Activated CD4-positive, alpha-beta T cell treated with anti-CD3 and anti-CD28 coated beads for 48 hours (primary cell): ENCODE measurements at places on chromosomes 16 and 17.

- no peak for DNase-seq
Observed at GRCh38 chr17:6712854-6713129, 377 bp downstream of the SLC13A5 start.

DNA sequence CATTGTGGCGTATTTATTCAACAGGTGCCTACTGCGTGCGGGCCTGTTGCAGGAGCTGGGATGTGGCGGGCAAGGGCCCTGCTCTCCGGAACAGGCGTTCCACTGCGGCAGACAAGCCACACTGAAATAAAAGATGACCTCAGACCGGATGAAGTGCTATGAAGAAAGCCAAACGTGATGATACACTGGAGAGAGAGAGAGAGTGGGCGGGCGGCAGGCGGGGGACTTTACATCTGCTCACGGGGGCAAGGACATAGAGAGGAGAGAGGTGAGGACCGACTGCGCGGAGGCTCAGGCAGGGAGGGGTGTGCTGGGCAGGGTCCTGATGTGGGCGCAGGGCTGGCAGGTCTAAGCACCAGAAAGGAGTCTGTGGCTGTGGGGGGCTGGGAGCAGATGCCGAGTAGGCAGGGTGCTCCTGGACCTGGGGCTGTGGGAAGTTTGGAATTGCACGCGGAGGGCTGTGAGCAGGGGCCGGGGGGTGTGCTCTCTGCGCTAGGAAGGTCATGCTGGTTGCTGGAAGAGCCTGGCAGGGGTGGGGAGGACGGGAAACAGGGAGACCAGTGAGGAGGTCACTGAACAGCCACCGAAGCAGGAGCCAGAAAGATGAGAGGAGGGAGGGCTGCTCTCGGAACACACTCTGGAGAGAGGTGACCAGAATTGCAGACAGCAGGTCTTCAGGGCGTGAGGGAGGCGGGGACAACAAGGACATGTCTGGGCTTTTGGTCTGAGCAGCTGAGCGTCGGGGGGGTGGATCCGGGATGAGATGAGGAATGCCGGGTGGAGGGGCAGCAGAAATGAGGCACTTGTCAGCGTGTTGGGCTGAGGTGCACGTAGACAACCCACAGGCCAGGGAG is 9.9 kb downstream of the MXRA7 start:
- DNase-seq, result no peak

DNA sequence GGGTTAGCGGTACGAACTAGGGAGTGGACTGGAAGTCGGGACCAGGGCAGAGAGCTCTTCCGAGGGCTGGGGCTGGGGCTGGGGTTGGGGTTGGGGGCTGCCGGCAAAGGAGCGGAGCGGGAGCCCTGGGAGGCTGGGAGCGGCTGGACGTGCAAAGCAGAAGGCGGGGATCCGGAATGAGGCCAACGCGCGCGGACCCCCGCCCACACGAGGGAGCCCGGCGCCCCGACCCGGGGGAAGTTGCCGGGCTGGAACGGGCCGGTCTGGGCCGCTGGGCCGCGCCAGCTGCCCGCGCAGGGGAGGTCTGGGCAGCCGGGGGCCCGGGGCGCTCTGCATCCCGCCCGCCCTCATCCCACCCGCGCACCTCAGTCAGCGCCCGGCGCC is 323 bp downstream of the ST3GAL2 start:
- DNase-seq, result peak; percentile 17

DNA sequence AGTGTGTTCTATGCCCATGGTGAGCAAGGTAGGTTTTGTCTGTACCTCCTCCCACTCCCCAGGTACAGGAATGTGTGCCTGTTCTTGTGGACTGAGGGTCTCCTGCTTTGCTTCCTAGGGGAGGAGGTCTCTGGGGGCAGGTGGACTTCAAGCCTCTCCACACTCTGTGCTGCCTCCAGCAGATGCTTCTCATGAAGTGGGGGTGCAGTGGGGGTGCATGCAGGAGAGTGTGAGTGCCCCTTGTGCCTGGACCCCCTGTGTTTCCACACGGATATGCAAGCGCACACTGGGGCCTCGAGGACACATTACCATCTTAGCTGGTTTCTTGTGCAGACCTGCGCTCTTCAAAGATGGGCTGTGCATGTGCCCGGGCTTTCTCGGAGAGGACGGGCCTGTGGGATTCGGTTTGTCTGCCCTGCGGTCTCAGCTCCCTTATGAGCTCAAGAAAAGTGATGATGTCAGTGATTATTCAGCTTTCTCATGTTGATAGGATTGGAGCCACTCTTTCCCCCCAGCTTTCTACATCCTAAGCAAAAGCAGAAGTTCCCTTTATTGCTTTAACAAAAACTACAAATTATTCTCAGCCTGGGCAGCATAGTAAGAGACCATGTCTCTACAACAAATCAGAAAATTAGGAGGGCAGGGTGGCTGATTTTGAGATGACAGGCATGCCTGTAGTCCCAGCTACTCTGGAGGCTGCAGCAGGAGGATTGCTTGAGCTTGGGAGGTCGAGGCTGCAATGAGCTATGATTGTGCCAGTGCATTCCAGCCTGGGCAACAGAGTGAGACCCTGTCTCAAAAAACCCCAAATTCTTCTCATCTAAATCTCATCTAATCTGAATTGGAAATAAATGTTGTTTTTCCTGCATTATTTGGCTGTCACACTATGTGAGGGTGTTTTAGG is 86.8 kb downstream of the RPTOR start:
- no peak for DNase-seq

DNA sequence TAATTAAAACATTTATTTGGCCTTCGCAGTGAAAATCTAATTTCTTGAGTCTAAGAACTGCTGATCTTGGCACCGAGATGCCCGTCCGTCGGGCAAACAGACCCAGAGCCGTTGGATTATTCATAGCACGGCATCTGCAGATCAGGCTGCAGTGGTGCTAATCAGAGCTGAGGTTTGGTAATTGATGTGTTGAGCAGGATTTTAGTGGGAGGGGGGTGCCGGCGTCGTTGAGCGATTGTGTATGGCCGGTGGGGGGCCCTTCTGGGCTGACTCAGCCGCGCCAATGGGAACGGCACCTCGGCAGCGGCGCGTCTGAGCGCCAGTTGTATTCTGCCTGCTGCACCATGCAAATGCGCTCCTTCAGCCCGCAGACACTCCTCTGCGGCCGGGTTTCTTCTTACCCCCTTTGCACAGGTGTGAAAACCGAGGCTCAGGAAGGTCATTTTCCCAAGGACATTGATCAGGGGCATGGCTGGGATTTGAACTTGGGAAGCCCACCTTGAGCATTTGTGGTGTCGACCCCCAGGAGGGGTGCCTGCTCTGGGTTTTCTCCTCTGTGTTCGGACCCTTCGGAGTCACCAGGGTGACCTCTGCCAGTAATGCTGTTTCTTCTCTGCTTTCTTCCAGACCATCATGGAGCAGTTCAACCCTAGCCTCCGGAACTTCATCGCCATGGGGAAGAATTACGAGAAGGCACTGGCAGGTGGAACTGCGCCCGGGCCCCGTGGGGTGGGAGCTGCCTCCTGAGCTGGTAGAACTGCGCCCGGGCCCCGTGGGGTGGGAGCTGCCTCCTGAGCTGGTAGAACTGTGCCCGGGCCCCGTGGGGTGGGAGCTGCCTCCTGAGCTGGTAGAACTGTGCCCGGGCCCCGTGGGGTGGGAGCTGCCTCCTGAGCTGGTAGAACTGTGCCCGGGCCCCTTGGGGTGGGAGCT is 18.4 kb downstream of the BAIAP2 start:
- DNase-seq, result no peak

GRCh38 chr16:14013145-14013570 is 58.0 kb upstream of the MRTFB start:
- no peak for DNase-seq

- DNase-seq, result no peak
Observed at GRCh38 chr17:36859706-36860105, 77.6 kb upstream of the LHX1 start.

DNA sequence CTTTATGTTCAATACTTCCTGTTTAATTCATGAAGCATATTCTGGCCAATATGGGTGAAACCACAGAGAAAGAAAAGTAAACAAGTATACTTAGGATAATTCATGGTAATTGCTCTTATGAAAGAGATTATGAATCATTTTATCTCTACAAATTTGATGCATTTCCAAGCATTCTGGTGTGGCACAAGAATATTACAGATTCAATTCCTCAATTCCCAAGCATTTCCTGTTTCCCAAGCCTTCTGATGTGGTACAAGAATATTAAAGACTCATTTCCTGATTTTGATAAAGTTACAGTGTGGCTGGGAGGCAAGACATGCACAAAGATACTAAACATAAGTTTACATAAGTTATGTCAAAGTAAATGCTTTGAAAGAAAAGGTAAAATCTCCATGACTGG is 126.1 kb upstream of the NUDT7 start:
- DNase-seq, result no peak

DNA sequence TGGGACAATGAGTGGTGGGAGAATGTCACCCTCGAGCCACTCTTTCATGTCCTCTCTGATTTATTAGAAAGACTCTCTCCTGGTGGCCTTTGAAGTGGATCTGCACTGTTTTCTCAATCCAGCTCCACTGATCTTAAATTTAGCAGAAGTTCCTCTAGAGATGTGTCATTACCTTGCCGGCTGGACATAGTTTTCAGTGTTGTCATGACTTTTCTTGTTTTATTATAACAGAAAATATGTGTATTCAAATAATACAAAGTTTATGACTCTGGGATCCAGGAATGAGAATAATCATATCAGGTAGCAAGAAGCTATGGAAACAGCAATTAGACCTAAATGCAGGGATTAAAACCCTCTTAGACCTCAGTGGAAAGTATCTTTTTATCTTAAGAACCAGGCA is 247.5 kb upstream of the ELAC2 start:
- no peak for DNase-seq

DNA sequence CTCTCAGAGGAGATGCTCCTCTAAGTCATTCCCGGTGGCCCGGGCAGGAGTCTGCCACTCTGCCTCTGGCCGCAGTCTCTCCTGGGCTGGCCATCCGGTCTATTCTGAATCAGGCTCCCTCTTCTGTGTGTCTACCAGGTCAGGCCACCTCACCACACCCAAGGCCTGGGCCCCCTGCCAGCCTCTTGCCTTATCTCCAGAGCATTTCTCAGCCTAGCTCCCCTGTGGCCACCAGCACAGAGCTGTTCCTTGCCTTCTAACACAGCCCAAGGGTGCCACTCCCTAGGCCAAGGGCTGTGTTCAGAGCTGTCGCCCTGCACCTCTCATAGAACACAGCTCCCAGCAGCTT is 55.3 kb downstream of the MYO18A start:
- no peak for DNase-seq

- DNase-seq, result no peak
Observed at GRCh38 chr16:29139261-29139802, 154.5 kb downstream of the LAT start.

- DNase-seq, result peak; percentile 22
Observed at GRCh38 chr16:23924128-23924527, 88.3 kb downstream of the PRKCB start.

- no peak for DNase-seq
Observed at GRCh38 chr17:83078378-83079351, 744 bp upstream of the METRNL start.

DNA sequence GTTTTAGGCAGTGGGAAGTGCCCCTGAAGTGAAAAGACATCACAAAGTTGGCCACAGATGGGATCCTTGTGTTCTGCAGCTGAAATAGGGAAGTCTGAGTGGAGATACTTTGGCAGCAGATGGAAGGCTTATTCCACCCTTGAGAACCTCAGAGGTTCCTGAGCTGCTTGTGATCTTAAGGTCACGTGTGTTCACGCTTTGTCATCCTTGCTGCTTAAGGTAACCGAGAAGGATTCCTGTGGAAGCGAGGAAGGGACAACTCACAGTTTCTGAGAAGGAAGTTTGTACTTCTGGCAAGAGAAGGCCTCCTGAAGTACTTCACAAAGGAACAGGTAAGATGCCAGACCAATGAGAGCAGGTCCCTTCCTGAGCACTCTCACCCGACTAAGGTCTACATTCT is 12.2 kb downstream of the ADAP2 start:
- DNase-seq, result no peak

GRCh38 chr16:6446370-6446769 is 886.3 kb upstream of the RBFOX1 start:
- DNase-seq, result no peak

DNA sequence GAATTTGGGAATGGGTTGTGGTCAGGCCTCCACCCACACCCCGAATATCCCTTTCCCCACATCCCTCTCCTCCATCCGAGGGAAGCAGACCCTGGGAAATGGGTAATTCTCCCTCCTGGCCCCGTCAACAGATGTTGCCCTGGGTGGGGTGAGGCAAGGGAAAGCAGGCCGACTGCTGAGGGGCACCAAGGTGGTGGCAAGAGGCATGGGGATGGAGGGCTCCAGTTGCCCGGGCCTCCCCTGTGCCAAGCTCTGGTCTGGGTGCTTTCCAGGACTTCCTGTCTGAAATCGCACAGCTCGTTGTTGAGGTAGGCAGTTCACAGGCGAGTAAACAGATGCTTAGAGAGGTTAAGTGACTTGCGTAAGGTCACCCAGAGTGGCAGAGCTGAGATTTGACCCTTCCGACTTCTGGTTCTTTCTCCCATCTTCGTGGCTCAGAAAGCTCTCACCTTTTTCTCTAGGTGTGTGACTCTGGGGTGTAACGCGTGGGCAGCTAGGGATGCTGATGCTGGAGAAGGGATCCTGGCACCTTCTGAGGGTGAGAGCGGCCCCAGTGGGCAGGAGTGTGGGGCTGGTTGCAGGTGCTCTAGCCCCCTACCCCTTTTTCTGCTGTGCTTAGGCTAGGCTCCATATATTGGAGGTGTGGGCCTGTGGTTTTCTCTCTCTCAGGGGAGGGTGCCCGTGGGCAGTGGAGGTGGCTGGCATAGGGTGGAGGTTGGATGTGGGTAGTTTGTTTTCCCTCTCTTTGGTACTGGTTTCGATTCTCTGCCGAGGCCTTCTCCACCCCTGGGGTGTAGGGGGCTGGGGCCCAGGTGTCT is 17.2 kb downstream of the RARA start:
- DNase-seq, result peak; percentile 61

GRCh38 chr17:74369221-74369620 is 1.9 kb downstream of the GPR142 start:
- peak; percentile 73 for DNase-seq

- DNase-seq, result no peak
Observed at GRCh38 chr17:45098081-45098868, 34.0 kb downstream of the PLCD3 start.

DNA sequence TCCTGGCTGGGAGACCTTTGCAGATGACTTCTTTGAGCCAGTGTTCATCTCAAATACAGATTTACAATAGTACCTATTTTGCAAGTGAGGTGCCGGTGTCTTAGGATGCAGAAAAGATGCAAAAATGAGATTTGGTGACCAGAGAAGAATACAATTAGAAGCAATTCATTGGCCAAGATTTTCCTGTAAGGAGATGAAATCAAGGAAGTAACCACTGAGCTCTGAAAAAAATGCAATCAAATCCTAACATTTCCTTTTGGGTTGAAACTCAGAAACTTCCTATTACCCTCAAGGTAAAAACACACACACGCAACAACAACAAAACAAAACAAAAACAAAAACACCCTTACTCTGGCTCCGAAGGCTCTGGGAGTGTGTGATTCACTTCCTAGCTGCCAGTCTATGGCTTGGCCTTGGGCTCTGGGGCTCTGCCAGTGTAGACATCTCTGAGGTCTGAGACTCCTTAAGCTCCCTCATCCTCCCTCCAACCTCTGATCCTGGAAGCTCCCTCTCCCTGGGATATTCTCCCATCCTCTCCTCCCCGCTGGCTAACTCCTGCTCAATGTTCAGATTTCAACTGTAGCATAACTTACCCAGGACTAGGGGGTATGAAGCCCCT is 16.8 kb upstream of the MT4 start:
- DNase-seq, result no peak

GRCh38 chr17:82110298-82110697 is 12.3 kb upstream of the FASN start:
- peak; percentile 37 for DNase-seq
